ENCODE measurements at places on chromosomes 7 and 10.
A peak's percentile ranks its signal among the peaks of the same experiment; 100 is the strongest.

DNA sequence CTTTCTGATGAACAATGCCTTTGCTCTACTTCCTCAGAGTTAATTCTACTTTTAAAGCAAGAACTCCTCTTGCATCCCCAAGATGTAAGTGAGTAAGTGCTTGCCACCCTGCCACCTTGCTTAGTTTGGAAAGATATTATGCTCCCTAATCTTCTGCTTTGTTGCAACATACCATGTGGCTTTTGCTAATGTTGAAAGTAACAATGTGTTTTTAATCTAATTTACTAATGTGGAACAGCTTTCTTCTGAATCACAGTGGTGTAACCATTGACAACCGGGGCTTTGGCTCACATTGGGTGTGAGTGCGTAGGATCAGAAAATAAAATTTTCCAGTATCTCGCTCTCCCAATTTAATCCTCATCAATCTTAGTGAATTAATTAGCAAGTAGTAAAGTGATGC lies 254.1 kb upstream of the PTER start:
- DNase-seq, result peak; percentile 68

DNA sequence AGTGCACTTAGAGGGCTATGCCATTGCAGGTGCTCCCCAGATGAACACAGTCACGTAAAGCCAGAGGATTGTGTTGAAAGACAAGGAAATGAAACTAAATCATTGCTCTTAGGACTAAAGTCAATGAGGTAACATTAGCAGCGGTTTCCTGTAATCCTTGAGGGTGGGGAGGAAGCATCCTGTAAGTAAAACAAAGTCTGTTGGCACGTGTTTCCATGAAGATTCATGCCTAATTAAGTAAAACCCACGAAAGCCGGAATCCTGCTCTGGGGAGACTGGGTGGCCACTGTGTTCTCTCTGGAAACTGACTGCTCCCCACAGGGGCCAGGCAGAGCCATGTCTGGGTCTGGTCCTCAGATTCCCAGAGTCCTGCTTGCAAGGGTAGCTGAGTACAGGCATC lies 18.3 kb downstream of the STEAP1B start:
- DNase-seq, result peak; percentile 84

- DNase-seq, result no peak
These were observed 163.0 kb downstream of the KMT2E start for GRCh38 chr7:105177026-105177425.

DNA sequence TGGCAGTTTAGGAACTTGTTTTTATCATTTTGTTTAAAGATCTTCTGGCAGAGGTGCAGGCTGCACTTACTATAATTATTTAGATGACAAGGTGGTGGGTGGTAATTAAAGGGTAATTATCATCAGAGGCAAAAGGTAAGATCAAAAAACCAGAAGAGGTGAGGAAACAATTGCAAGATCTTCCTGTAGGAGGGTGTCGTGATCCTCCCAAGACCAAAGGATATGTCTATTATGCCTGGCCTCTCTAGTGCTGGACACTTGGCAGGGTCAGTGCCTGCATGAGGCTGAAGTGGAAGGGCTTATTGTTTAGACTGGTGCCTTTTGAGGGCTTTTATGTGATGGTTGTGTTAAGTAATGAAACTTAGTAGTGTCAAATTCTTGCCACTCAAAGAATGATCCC lies 1.8 kb upstream of the WAPL start:
- DNase-seq, result peak; percentile 20

DNA sequence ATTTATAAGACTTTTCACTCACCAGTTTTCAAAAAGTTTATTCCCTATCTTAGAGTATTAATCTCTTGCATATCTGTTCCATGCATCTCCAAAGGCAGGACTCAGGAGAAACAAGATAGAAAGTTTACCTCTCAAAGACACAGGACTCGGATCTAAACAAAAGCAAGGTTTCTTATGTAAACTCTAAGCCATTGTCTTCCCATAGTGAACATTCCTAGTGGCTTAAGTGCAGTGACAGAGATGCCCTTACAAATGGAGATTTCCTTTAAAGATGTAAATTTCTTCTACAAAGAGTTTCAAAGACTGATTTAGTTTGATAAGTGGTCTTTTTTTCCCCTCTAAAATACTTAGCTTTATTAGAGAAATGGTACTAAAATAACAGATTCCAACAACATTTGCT lies 209.8 kb downstream of the ACTR3B start:
- no peak for DNase-seq

GRCh38 chr7:143380260-143380645 lies 892 bp upstream of the ZYX start:
- DNase-seq, result peak; percentile 82

GRCh38 chr10:70355051-70356021 lies 27.1 kb downstream of the LRRC20 start:
- no peak for DNase-seq

- DNase-seq, result no peak
These were observed 342.5 kb downstream of the RPS24 start for GRCh38 chr10:78375854-78376785.

DNA sequence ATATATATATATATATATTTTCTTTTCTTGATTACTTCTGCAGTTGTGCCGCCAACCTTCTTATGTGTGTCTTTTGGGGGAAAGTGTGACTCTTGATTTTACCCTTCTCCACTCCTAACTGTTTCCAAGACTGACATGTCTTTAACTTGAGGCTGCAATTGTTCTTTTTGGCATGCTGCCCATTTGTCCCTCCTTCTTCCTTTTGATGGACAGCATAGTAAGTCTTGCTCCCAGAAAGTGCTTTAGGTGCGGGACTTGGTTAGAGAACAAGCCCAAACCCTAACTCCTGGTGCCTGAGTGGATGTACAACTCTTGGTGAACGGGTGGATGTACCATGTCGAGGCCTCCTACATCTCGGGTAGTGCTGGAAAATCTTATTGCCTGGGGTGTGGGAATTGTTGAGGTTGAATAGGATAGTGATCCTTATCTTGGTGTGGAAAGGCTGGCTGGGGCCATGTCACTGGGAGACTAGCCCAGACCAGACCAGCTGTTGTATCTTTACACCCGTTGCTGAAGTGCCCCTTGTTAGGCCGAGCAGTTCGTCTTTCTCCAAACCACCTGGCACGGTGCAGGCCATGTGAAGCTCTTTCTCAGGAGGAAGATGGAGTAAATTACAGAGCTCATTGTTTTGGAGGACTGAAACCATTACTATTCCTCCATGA lies 16.3 kb downstream of the TCF7L2 start:
- DNase-seq, result no peak

DNA sequence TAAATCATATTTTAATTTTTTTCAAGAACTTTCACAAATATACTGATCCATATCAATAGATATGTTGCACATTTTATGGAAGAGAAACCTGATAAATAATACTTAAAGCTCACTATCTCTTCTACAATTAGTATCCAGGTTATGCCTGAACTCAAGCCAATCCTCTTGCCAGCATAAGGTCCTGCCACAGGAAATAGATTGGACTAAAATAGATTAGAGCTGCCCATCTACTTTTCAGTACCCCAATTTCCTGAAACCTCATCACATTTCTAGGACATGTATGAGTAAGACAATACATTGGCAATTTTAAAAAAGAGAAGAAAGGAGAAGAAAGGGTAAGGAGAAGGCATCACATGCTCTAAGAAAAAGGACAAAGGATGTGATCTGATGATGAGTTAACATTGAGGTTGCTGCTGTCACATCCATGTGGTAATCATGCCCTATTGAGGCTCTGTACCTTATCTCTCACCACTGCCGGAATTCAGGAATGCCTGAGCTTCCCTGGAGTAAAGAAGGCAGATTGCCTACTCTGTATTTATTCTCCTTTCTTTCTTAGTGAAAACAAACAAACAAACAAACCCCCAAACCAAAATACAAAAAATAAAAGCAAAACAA lies 199.7 kb downstream of the ANK3 start:
- DNase-seq, result no peak

DNA sequence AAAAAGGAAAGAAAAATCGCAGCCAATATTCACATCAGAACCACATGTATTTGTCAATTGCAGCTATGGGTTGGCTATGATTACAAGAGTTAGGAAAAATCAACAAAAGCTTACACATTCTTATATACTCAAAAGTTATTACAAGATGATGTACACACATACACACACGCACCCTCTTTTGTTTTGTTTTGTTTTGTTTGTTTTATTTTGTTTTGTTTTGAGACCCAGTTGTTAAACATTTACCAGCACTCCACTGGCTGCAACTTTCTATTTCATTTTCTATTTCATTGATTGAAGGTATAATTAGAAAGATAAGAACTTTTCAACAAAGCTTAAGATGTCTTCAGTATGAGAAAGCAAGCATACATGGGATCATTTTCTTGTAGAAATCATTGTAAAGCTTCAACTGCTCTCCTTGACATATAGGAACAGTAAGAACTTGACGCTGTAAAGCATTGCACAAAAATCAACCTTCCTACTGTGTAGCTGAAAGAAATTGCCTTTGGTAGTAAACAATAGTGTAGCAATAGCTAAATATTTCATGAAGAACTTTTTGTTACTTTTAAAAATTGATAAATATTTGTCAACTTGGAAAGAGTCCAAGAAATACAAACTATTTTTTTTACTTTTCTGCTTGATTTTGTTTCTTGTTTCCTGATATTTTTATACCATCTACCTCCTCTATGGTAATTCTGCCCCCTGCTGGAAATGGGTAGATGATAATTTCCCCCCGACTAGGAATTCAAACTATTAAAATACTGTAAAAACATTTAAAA lies 205.9 kb downstream of the MBL2 start:
- DNase-seq, result peak; percentile 71

DNA sequence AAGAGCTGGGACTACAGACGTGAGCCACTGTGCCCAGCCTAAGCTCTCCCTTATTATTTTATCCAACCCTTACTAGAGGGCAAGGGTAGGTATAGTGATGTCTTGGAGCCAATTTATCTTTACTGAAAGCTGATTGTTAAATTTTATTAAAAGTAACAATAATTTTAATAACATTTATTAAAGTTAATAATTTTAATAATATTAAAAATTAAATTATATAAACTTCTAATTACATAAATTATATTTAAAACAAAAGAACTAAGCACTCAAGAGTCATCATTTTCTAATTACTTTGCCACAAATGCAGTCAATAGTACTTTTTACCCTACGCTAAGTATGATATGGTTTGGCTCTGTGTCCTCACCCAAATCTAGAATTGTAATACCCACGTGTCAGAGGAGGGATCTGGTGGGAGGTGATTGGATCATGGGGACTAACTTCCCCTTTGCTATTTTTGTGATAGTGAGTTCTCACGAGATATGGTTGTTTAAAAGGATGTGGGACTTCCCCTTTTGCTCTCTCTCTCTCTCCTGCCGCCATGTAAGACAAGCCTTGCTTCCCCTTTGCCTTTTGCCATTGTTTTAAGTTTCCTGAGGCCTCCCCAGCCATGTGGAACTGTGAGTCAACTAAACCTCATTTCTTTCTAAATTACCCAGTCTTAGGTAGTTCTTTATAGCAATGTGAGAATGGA lies 58.4 kb upstream of the ETV1 start:
- DNase-seq, result no peak

DNA sequence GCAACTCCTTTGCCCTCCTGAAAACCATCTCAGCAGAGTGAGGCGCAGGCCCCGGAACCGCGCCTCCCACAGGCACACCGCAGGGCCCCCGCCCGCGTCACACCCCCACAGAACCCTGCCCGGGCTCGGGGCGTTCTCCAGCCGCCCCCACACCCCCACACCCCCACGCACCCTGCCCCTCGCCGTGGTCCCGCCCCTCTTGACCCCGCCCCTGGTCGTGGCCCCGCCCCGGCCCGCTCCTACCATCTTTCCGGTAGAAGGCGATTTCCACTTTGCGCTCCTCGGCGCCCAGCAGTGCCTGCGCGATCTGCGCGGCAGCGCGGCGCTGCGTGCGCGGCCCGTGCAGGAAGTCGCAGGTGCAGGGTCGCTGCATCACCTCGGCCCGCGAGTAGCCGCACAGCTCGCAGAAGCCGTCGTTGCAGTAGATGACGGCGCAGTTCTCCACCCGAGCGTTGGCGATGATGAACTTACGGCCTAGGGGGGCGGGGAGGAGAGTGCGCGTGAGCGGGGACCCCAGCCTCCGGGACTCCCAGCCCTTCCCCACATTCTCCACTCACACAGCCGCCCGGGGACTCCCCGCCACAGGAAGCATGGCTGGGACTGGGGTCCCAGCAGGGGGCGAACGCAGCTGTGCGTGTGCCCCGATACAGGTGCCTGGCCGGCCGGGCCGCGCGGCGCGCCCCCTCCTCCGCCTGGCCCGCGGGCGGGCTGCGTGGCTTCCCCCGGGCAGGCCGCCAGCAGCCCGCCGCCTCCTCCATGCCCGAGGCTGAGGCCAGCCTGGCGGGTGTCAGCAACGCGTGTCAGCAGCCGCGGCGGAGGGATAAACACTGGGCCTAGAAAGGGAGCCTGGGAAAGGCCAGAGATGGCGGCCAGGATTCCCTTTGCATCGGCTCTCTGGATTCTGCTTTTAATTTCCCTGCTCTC lies 3.4 kb downstream of the KCNH2 start:
- no peak for DNase-seq

DNA sequence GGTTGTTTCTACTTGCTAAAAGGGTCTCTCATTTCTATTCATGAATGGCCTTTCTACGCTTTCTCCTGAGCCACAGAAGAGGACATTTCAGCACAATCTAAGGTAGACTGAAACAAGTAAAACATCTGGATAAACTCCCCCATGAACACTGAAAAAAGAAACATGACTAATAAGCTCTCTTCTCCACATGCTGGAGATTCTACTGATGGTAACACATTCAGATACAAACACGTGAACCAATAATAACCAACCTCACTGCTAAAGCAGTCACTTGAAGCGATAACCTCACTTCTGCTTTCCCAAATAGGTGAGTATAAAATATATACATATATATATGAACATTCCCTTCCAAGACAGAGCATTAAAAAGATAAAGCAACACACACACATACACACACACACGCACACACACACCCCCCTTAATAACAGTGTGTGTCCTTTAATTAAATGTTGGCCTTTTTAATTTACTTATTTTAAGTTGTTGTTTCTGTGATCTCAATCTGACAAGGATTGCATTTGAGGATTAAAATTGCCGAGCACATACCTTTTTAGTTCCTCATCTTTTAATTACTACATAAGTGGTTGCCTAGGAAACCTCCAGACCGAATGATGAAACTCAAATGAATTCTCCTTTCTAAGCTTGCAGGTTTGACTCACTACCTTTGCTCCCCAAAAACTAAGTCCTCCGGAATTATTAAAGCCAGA lies 292.4 kb upstream of the KLF14 start:
- peak; percentile 83 for DNase-seq

DNA sequence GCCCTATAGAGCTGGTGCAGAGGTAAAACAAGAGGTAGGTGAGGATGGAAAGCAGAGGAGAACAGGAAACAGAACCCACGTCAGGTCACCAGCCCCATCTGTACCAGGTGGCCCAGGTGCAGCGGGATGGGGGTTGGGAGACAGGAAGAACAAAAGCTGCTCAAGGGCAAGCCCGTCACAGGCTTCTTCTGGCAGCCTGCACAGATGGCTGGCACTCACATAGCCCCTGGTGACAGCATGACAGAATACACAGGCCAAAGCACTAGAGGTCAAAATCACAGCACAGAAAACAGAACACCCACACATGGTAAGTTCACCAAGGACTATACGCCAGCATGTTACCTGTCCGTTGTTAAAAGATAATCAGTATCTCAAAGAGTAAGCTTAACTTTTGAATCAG lies 126.8 kb downstream of the GALNT11 start:
- DNase-seq, result no peak
